ENCODE measurements at places on chromosomes 2 and 18.

DNA sequence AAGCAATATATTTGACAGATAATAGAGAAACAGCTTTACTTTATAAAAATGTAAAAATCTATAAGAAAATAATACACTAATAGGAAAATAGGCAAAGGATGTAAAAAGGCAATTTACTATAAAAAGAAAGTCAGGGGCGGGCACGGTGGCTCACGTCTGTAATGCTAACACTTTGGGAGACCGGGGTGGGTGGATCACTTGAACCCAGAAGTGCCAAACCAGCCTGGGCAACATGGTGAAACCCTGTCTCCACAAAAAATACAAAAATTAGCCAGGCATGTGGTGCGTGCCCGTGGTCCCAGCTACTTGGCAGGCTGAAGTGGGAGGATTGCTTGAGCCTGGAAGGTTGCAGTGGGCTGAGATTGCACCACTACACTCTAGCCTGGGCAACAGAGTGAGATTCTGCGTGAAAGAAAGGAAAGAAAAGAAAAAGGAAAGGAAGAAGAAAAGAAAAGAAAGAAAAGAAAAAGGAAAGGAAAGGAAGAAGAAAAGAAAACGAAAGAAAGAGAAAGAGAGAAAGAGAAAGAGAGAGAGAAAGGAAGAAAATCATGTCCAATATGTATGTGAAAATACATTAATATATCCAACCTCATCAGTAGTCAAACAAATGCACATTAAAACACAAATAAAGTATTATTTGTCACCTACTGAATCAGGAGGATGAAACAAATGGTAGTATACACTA is 65.1 kb downstream of the ADD2 start:
- DNase-seq = no peak

- no peak for DNase-seq
Measured at GRCh38 chr18:13303756-13304364, 85.3 kb downstream of the LDLRAD4 start.

- DNase-seq = no peak
Measured at GRCh38 chr18:33923980-33924379, 300.7 kb downstream of the NOL4 start.

- no peak for DNase-seq
Measured at GRCh38 chr2:86485103-86485502, 43.9 kb downstream of the KDM3A start.

DNA sequence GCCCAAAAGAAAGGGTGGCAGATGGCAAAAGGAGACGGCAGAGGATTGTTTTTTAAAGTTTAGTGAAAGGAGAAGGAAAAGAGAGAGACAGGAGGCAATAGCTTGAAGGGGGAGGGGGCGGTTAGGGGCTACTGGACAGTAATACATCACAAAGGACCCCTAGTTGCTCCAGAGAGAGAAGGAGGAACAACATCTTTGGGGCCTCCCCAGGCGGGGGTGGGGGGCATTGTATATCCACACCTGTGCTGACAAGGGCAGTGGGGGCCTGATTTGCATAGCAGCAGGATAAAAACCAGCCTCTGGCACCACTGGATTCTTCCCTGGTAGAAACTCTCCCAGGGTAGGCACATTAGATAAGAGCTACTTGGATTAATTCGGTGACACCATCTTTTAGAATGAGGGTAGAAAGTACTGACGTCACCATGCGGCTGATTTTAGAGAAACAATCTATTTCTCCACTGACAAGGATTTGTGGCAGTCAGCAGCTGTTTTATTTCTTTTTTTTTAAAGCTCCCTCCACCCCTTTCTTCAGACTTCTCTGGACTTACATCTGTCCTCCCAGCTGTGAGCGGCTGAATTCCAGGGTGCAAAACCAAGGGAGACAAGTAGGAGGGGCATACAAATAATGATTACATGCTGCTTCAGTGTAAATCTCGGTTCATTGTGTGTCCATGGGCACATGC is 199.8 kb upstream of the NRP2 start:
- no peak for DNase-seq

DNA sequence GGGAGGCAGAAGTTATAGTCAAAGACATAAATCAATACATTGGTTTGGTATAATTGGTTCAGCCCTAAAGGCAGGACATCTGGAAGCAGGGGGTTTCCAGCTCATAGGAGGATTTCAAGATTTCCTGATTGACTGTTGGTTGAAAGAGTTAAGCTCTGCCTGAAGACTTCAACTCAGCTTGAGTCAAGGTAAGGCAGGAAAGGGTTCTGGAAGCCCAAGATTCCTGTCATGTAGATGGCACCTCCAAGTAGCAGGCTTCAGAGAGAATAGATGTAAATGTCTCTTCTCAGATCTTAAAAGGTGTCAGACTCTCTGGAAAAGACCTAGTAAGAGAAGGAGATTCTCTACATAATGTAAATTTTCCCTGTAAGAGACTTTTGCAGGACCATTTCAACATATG is 335.3 kb downstream of the RIT2 start:
- DNase-seq = no peak

GRCh38 chr2:203327582-203327900 is 653 bp upstream of the ABI2 start:
- DNase-seq = no peak

GRCh38 chr2:44290261-44290660 is 15.0 kb downstream of the SLC3A1 start:
- no peak for DNase-seq

GRCh38 chr18:63422864-63423304 is 608 bp upstream of the VPS4B start:
- peak; percentile 22 for DNase-seq

DNA sequence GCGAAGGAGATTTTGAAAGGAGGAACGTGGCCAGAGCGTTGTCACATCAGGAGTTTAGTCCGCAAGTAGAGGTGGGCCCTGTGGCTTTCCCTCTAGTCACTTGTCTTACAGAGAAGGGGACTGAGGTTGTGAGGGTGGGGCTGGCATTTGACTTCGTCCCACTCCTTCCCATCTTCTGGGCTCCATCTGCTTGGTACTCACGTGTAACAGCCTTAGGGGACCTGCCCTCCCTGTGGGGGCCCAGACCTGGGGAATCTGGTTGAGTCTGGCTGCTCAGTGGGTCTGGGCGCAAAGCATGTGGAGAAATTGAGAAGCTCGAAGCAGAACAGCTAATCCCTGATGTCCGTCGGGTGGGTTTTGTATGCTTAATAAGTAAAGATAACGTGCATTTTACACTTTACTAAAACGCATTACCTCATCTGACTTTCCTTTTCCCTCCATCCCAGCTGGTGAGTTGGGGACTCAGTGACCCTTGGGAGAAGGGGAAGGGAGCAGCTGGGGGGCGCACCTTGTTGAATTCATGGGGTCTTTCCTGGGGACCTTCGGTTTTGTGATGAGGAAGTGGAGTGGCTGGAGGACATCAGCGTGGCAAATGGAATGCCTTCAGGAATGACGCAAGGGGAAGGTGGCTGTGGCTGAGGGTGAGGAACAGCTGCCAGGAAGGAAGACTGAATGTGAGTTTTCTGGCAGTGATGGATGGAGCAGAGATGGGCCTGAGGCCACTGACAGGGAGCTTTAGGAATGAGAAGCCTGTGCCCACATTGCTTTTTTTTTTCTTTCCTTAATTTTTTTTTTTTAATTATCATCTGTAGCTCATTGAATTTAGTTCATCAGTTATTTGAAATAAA is 44.8 kb downstream of the ASAP2 start:
- DNase-seq = no peak

- no peak for DNase-seq
Measured at GRCh38 chr2:94984964-94985575, 40.4 kb upstream of the MAL start.

DNA sequence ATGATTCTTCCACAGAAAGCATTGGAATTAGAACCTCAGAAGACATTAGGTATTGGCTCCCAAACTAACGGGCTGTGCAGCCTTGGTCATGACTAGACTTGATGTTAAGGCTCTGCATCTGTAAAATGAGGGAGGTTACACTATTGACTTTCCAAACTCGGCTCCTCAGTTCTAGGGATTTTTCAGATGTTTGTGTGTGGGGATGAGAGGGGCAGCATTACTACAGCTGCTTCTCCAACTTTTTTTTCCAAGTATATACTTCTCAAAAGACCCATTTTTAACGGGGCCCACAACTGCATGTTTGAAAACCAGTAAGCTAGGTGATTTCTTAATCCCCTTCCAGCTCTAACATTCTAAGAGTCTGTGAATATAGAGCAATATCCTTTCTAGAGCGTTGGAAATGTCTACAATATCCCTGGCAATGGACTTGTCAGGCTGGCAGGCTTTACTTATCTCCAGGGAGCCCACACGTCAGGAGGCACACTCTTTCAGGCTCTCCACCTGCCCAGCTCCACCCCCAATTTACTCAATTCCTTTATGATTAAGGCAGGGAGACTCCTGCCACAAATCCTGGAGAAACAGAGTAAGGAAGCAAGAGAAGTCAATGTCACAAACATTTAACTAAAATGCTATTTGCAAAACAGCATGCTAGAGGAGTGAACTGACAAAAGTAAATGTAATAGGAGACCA is 844 bp upstream of the MPV17 start:
- DNase-seq = no peak

DNA sequence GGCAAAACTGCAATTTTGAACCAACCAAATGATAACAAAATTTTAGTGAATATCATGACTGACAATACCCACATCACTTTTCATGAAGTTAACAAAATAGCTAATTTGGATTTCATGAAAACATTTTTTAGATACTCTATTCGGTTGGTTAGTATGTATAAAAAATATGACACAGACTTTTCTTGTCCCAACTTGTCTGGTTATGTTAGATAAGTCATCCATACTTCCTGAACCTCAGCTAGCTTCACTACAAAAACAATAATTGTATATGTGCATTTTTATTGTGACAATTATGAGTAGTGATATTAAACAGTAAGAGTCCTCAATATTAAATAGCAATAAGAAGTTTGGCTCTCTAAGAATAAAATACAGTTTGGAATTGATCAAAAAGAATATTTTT is 408.1 kb upstream of the DSEL start:
- DNase-seq = no peak

DNA sequence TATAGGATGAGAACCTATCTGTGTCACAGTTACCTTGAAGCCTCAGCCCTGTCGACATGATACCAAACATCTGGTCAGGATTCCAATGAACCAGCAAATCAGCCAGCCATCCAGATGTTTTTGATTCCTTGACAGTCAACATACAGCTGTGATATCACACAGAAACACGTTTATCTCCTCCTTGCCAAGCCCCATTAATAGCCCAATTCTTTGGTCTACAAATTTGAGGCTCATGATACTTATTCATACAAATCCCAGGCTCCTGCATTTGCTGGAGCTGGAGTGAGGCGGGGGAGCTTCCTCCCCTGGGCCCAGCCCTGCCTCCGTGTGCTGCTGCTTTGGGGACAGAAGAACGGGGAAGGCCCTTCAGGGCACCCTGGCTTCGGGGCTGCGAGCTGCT is 611.6 kb upstream of the SALL3 start:
- DNase-seq = no peak

GRCh38 chr2:127179766-127180165 is 40.3 kb downstream of the CYP27C1 start:
- no peak for DNase-seq

GRCh38 chr2:23718931-23719700 is 207.8 kb downstream of the ATAD2B start:
- DNase-seq = no peak

GRCh38 chr18:35410561-35410960 is 33.4 kb upstream of the ZNF396 start:
- DNase-seq = peak; percentile 37

DNA sequence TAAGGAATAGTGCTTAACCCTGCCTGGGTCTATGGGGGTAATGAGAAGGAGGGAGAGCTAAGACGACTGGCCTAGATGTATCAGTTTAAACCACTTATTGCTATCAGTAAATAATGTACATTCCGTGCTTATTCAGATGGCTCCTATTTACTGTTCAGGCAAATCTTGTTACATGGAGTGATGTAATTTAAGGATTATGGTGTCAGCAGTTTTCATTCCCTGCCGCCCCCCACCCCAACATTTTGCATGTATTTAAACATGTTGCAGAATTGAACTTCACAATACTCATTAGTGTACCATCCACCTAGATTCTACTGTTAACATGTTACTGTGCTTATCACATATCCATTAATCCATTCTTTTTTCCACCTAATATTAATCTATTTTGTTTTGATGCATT is 11.7 kb downstream of the AGPS start:
- DNase-seq = no peak

- no peak for DNase-seq
Measured at GRCh38 chr2:10891848-10892247, 19.9 kb upstream of the KCNF1 start.

- no peak for DNase-seq
Measured at GRCh38 chr2:139773720-139774277, 993.6 kb upstream of the NXPH2 start.

GRCh38 chr2:230602562-230603230 is 109.9 kb upstream of the CAB39 start:
- DNase-seq = peak; percentile 71

DNA sequence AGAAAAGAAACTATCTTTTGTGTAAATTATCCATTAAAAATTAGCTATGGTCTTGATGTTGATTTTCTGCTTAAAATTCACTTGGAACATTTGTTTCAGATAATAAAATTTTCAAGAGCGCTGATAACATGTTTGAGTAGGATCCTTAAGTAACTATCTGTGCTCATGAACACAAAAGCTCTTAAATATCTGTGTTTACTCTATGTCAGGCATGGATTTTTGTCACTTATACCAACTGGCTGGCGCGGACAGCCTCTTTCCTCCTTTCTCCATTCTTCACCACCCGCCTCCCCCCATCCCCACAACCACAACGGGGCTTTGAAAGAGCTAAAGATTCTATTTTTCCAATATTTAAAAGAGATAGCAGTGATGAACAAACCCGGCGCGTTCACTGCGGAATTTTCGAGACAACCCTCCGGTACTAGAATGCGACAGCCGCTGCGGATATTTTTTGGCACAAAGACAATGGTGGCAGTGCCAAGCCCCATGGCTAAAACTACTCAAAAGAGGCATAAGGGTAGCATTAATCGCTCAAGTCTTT is 181.5 kb downstream of the TCF4 start:
- DNase-seq = no peak

GRCh38 chr2:202736826-202737225 is 102.1 kb downstream of the FAM117B start:
- DNase-seq = no peak

DNA sequence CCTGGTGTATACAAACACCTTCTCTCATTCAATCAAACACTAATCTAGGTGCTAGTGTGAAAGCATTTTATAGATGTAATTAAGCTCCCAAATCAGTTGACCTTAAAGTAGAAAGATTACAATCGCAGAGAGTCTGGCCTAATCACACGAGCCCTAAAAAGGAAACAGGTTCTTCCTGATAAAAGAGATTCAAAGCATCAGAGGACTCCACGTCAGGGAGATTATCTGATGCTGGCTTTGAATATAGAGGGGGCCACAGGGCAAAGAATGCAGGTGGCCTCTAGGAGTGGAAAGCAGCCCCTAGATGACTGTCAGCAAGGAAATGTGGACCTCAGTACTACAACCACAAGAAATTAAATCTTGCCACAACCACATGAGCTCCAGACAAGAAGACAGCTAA is 28.2 kb upstream of the ZC3H15 start:
- DNase-seq = no peak
